ENCODE measurements at places on chromosomes 7 and 10.

DNA sequence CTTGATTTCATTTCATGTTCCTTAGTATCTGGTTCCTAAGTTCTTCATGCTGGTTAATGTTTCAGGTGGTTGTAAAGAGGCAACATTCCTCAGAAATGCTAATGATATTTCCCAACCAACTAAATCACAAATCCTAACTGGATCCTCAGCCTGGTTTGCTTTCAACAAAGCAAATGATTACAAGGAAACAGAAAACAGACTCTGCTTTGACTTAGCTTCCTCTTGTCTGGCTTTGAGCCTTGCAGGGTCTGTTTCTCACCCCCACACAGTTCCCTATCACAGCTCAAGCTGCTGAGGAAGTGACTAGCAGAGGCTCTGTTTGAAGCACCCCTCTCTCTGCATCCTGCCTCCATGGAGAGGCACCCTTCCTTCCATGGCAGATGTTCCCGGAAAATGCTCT is 130.2 kb upstream of the CTTNBP2 start:
- DNase-seq: no peak

GRCh38 chr7:68458010-68458908 is 1140.0 kb upstream of the AUTS2 start:
- DNase-seq: no peak

DNA sequence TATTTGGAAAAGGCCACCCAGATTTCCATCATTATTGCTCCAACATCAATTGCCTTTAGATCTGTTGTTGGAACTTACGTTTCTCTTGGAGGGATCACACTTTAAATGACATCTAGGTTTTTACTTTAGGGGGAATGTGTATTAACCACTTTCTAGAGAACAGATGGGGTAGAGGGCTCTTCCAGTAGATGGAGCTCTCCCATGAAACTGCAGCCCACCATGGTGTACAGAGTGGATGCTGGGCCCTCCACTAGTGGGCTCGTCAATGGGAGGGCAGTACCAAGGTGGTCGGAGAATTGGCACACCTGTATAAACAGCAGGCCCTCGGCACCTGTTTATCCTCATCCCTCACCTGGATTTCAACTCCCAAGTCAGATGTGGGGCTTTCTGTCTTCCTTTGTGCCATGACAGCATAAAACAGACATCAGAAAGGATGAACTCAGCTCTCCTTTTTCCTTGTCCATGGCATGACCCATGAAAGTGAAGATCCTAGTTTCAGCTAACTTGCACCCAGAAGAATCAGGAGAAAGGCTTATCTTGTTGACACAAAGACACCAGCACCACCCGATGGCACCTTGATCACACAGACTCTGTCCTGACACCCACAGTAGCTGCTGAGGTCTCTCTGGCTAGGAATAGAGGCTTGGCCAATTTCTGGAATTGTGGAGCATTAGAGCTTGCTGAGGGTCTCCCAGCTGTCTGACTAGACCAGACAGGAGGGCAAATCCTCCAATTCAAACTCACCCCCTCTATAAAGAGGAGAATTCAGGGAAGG is 150.5 kb downstream of the CYP26A1 start:
- DNase-seq: no peak

DNA sequence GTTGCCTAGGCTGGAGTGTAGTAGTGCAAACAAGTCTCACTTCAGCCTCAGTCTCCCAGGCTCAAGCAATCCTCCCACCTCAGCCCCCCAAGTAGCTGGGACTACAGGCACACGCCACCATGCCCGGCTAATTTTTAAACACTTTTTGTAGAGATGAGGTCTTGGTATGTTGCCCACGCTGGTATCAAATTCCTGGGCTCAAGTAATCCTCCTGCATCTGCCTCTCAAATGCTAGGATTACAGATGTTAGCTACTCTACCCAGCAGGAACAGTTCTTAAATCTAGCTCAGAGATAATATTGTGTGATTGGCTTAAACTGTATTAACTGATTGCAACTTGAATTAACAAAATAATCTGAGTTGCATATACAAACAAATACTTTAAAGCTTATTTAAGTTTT is 82.9 kb downstream of the CDK14 start:
- no peak for DNase-seq

GRCh38 chr10:123884907-123885381 is 6.7 kb downstream of the CPXM2 start:
- DNase-seq: no peak

DNA sequence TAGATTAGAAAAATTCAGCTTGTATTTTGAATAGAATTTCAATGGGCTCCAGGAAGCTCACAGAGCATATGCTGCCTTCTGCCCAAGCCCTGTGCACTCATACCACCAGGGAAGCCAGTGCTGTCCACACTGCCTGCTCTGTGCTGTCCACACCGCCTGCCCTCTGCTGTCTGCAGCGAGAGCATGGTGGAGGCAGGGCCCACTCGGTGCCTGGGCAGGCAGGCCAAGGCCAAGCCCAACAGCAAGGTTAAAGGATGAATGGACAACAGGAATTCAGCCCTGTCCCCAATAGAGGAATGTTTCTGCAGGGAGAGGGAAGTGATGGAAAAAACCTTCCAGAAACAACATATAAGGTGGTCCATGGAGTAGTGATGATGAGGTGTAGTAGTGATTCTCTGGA is 146.8 kb downstream of the GFRA1 start:
- no peak for DNase-seq

DNA sequence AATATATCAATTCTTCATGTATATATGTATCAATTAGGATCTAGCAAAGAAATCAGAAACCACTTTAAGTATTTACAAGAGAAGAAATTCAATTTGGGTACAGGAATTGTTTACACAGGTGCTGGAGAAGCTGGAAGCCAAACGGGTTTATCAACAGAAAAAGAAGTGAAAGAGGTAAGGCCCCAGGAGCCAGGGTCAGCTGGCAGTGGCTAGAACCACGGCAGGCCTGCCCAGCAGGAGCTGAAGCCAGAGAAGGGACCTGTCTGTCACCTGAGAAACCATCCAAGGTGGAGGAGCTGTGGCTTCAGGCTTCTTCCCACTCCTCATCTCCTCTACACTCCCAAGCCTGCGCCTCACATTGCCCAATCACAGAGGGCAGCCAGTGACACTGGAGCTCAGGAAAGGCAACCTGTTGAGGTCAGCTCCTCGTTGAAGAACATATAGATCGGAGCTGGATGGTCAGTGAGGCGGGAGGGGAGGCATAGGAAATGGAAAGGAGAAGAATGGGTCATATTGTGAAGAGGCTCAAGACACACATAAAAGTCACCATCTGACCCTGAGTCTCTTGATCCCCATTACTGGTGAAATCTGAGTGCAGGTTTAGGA is 182.6 kb downstream of the REEP3 start:
- DNase-seq: no peak

DNA sequence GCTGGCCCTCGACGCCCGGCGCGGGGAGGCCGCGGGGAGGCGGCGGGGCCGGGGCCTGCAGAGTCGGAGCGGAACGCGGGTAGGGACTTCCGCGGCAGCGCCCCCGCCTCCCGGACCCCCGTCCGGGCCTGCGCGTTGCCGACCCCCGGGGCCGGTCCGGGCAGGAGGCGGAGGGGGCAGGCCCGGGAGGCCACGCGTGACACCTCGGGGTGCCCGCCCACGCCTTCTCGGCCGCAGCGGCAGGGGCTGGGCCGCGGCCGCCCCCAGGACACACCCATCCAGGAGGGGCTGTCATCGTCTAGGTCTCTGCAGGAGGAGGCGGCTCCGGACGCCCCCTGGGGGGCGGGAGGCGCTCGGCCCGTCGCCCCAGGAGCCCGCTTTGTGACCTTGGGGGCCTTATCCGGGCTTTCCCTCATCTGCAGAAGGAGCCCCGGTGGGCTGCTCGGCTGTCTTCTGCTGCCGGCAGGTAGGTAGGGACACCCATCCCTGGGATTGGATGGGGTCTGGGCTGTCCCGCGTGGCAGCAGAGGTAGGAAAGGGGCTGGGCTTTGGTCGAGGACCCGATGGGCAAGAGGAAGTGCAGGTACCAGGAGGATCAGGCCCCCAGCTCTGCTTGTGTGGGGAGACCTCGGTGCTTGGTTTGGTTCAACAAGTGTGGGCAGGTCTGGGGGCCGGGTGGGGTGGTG is 569 bp downstream of the ZNF316 start:
- peak; percentile 75 for DNase-seq

GRCh38 chr10:122348935-122349361 is 25.6 kb upstream of the PLEKHA1 start:
- no peak for DNase-seq

DNA sequence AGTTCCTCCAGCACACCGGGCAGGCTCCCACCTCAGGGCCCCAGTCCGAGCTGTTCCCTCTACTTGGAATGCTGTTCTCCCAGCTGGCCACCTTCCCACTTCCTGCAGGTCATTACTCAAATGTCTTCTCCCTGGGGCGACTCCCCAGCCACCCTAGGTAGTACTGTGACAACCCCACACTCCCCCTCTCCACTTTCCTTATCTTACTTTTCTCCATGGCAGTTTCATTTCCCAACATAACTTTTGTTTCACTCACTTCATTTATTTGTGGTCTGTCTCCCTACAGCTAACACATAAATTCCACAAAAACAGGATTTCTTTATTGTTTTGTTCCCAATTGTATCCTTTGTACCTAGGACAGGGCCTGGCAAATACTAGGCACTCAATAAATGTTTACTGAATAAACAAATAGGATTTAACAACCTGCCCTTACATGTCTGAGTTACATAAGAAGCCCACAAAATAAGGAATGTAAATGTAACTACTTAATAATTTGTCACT is 76.5 kb downstream of the JAZF1 start:
- no peak for DNase-seq

- peak; percentile 76 for DNase-seq
These were observed 101.6 kb downstream of the CCSER2 start for GRCh38 chr10:84429926-84430520.

- DNase-seq: no peak
These were observed 86.3 kb downstream of the PALS2 start for GRCh38 chr7:24659505-24659904.

- DNase-seq: no peak
These were observed 29.1 kb downstream of the CELF2 start for GRCh38 chr10:11046776-11047160.

- peak; percentile 70 for DNase-seq
These were observed 23.0 kb downstream of the ASB15 start for GRCh38 chr7:123624527-123625183.

- DNase-seq: no peak
These were observed 50.5 kb downstream of the CPVL start for GRCh38 chr7:29095631-29096445.

DNA sequence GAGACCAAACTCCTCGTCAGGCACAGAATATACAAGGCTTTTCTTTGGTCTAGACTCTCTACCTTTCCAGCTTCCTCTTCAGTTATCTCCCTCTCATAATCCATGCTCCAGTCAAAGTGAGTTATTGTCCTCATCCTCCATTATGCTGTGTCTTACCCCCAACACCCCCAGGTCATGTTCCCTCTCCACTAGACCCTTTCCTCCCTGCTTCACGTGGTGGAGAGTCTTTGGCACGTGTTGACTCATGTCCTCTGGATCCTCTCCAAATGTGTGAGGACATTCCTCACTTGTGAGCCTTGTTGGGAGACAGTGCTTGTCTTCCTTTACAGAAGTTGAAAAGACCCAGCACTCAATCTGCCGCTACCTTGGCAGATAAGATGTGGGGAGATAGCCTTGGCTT is 36.0 kb upstream of the DLD start:
- no peak for DNase-seq

DNA sequence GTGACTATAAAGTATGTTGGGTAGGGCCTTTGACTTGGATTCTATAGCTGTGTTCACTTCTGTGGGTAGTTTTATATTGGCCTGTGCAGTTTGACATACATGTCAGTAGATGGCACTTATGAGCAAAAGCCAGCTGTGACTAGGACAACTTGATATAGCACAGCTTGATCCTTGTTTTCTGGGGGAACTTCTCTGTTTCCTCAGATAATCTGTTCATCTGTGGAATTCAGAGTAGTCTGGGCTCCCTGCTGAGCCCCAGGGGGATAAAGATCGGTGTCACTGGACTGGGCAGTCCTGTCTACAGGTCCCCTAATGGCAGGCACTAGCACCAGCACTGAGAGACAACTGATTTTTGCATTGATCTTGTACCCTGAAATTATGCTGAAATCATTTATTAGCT is 25.4 kb downstream of the CYP2C9 start:
- DNase-seq: no peak

DNA sequence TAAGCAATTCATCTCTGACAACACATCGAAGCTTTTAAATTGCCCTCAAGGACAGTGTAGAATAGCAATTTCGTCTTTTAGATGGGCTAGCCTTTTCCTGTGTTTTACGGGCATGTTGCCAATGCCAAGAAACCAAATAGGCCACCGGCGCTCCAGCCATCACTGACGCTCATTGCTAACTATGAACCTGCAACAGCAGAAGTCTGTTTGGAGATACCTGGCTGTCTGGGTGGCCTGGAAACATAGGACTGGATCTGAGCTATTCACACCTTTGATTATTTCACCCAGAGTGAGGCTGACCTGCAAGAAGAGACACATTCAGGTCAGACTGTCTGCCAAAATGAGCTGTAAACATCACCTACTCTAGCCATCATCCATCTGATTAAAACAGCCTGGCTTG is 12.0 kb downstream of the KPNA7 start:
- no peak for DNase-seq

- no peak for DNase-seq
These were observed 167.6 kb upstream of the PITRM1 start for GRCh38 chr10:3340127-3340730.

DNA sequence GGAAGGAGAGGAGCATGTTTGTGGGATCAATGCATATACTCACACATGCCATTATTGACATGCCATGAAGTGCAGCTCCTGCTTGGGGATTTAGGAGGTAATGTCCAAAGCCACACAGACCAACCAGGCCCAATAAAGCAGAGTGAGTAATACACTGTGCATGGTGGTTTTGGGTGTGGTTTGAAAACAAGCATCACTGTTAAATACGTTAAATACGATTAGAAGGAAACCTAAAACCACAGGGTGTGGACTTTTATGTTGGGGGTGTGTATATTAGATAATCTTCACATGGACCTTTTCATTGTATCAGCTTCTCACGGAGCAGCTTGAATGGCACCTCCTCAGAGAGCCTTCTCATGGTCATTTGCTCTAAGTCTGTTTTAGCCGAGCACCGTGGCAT is 10.4 kb upstream of the EIF3A start:
- peak; percentile 12 for DNase-seq

DNA sequence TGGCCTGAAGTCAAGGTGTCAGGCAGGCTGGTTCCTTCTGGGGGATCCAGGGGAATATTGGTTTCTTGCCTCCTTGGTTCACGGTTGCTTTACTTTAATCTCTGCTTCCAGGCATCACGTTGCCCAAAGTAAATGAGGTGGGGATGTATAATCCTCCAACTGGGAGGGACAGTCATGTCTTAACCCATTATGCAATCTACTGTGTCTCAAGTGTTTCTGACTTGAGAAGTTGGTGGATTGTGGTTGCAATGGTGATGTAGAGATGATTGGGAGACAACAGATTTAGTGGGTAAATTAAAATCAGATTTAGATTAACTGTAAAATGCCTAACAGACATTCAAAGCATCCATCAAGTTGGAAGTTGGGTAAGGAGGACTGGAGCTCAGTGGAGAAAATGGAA is 32.7 kb downstream of the TBXAS1 start:
- no peak for DNase-seq

GRCh38 chr10:29820890-29821461 is 186.2 kb upstream of the SVIL start:
- no peak for DNase-seq

- DNase-seq: no peak
These were observed 9.7 kb downstream of the ASB10 start for GRCh38 chr7:151177310-151177709.
